B cell (primary cell): ENCODE measurements at places on chromosomes 1 and 21. TPM values are rescaled to one million over a fixed set of nuclear protein-coding genes. Genes with fewer than 3 reads are reported as not detected.

DNA sequence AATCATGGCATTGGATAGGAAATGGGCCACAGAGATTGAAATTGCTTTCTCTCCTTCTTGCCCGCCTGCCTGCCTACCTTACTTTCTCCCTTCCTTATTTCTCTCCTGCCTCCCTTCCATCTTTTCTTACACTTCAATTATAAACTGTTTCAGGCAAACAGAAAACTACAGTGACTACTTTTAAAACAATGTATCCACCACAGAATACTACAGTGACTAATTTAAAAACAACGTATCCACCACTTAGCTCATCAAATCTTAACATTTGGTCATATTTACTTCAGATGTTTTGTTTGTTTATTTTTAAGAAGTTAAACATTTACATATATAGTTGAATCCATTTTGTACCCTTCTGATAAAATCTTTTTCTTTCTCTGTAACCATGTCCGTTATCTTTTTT is 54.4 kb downstream of the SNRPE start:
- H3K36me3 ChIP-seq = no peaks in the 10 kb centered on the region
- H3K4me1 ChIP-seq = no peaks in the 10 kb centered on the region
- peaks cover 3% of the 10 kb centered on the region for H3K27me3 ChIP-seq
- H3K27ac ChIP-seq = no peak overlapping the region
- no peak for DNase-seq

DNA sequence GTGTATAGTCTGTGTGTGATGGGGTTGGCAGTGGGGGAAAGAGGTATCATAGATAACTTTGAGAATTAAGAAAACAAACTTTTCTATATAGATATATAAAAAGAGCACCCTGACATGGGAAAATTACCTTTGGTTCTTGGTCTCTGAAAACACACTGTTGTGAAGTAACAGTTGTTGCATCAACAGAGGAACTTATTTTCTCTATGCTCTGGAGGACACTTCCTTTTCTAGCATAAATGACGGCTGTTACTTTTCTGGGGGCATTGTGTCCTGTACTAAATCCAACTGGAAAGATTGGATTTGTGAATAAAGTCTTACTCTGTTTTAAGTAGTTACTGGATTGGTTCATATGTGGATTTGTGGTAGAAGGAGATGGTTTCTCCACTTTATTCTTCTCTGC is 12.6 kb downstream of the LRIF1 start:
- H3K27ac ChIP-seq = no peak overlapping the region
- peaks cover 2% of the 10 kb centered on the region for H3K4me1 ChIP-seq
- DNase-seq = no peak
- no peaks in the 10 kb centered on the region for H3K27me3 ChIP-seq
- H3K36me3 ChIP-seq = peaks cover 15% of the 10 kb centered on the region

DNA sequence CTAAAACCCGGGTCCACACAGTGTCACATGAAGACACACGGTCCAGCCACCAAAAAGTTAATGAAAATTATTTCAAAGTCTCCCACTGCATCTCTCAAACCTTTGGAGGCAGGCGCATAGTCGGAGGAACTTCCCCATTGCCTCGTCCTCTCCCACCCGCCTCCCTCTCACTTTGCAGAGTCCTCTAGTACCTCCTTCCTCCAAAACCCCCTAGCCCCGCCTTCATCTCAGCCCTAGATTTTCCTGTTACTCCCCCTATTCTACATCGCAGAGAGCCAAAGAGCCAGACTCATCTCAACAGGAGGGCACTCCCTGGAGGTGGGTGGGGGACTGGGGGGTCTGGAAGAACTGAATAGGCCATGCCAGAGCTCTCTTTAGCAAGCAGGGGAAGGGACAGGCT is 79.3 kb downstream of the DISP3 start:
- no peak overlapping the region for H3K27ac ChIP-seq
- DNase-seq = no peak
- H3K4me3 ChIP-seq = no peak overlapping the region

DNA sequence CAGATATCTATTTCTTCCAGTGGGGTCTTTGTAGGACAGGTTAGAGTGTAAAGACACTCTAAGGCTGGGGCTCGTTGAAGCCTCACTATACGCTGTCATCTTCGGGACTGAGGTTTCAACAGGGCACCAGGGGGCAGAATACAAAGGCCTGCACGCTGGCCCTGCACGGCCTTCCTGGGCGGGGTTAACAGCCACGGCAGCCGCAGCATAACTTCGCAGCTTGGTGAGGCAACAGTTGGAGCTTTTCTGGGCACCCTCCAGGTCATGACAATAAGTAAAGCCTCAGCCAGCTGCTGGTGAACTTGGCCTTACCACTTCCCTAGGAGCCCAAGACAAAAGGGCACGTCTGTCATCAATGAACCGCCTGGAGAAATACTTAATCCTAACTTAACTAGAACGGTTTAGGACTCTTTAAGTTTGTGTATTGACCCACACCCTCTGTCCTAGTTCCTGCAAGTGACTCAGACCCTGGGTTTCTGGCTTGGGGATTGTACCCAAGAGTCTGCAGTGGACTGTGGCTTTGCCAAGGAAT is 2.3 kb upstream of the RUNX1 start:
- peak; percentile 83 for DNase-seq
- no peaks in the 10 kb centered on the region for H3K27me3 ChIP-seq
- H3K4me3 ChIP-seq = no peak overlapping the region
- peaks cover 39% of the 10 kb centered on the region for H3K4me1 ChIP-seq
- H3K27ac ChIP-seq = peak overlapping the region; percentile 69
- no peaks in the 10 kb centered on the region for H3K36me3 ChIP-seq

DNA sequence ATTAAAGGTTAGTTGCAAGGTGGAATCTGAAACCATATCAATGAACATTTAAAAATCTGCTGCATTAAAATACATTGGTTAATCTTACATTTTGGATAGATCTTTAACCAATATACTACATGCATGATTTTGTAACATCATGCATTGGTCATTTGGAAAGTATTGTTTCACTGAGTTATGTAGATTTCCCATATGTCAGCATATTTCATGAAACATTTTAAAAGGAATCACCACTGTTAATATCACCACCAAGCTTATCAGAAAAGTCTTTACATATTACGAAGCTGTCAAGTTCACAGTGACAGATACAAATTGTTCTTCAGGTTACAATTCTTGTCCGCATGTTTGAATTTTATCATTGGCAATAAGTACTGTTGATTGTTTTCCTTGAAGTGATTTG is 89.9 kb upstream of the ADGRL2 start:
- H3K27me3 ChIP-seq = no peaks in the 10 kb centered on the region
- H3K4me1 ChIP-seq = no peaks in the 10 kb centered on the region
- H3K36me3 ChIP-seq = no peaks in the 10 kb centered on the region
- no peak overlapping the region for H3K4me3 ChIP-seq
- no peak for DNase-seq
- no peak overlapping the region for H3K27ac ChIP-seq

DNA sequence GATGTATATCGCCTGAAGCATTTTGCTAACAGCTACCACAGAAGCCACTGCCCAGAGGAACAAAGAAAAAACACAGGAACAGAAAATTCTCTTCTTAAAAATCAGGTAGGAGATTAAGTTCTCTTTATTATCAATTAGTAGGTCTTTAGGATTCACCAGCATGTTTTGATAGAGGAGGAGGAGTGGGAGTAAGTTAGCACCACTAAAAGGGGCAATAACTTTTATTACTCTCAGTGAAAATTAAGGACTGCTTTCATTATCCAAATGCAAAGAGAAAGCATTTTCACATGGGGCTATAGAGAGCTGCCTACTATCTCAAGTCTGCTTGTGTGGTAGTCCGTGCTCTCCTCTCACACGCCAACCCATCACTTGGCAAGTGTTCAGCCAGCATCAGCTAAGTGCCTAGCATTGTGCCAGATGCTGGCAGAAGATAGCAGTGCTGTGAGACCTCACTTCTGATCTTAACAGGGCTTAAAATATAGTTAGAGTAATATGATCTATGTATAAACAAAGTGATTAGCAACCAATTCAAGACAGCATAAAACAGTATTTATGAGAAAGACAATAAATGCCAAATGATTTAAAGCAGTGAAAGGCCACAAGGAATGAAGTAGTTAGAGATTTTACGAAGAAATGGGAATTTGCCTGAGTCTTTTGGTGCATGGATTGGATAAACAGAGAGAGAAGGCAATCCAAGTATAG is 39.8 kb downstream of the ASTN1 start:
- H3K27me3 ChIP-seq = no peaks in the 10 kb centered on the region
- no peaks in the 10 kb centered on the region for H3K36me3 ChIP-seq
- H3K4me3 ChIP-seq = no peak overlapping the region
- no peak for DNase-seq

GRCh38 chr1:218785928-218786327 is 387.8 kb upstream of the LYPLAL1 start:
- H3K27me3 ChIP-seq = no peaks in the 10 kb centered on the region
- no peak overlapping the region for H3K27ac ChIP-seq

GRCh38 chr1:173749137-173749536 is 34.4 kb downstream of the KLHL20 start:
- H3K36me3 ChIP-seq = peaks cover 26% of the 10 kb centered on the region
- no peak overlapping the region for H3K27ac ChIP-seq
- H3K27me3 ChIP-seq = no peaks in the 10 kb centered on the region
- H3K4me1 ChIP-seq = no peaks in the 10 kb centered on the region
- no peak for DNase-seq

BCL10 gene
- total RNA-seq = 60.5 and 64.4 TPM in 2 replicates

OR2T35 gene
- total RNA-seq = 0.30 and 0.39 TPM in 2 replicates

LDLRAD1 gene
- total RNA-seq = not detected in 2 replicates

ANXA9 gene
- total RNA-seq = 0.62 TPM in 1 of 2 replicates, not detected in the other

F13B gene
- total RNA-seq = not detected in 2 replicates

NHLH1 gene
- 0.39 and 0.63 TPM in 2 replicates for total RNA-seq

PBX1 gene
- total RNA-seq = 0.32 TPM in 1 of 2 replicates, not detected in the other

COL6A1 gene
- total RNA-seq = 0.44 and 0.67 TPM in 2 replicates

AVPR1B gene
- total RNA-seq = 0.59 TPM in 1 of 2 replicates, not detected in the other

AQP10 gene
- total RNA-seq = not detected in 2 replicates

GPR25 gene
- 1.8 and 3.1 TPM in 2 replicates for total RNA-seq
